ENCODE measurements at places on chromosomes 12 and 14.

- DNase-seq, result no peak
These were observed 60.5 kb upstream of the OR10AD1 start for GRCh38 chr12:48263617-48264016.

- DNase-seq, result no peak
These were observed 31.1 kb downstream of the IRF2BPL start for GRCh38 chr14:76997257-76997970.

DNA sequence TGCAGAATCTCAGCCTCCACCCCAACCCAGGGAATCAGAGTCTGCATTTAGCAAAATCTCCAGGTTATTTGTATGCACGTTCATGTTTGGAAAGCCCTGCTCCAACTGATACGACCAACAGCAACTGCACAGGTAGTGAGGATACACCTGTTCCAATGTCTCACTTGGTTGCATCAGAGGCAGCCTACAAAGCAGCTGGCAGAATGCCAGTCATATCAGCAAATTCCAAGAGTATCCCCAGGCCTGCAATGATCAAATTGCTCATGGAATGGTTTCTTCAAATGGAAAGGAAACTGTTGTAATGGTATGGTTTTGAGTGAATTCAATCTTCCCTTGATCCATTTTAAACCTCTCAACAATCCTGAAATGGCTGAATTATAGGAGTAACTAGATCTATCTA is 75.4 kb downstream of the GRIP1 start:
- no peak for DNase-seq

GRCh38 chr12:111156304-111156703 is 212.6 kb downstream of the PHETA1 start:
- DNase-seq, result no peak

GRCh38 chr12:57740656-57741412 is 2.3 kb upstream of the AGAP2 start:
- peak; percentile 50 for DNase-seq

DNA sequence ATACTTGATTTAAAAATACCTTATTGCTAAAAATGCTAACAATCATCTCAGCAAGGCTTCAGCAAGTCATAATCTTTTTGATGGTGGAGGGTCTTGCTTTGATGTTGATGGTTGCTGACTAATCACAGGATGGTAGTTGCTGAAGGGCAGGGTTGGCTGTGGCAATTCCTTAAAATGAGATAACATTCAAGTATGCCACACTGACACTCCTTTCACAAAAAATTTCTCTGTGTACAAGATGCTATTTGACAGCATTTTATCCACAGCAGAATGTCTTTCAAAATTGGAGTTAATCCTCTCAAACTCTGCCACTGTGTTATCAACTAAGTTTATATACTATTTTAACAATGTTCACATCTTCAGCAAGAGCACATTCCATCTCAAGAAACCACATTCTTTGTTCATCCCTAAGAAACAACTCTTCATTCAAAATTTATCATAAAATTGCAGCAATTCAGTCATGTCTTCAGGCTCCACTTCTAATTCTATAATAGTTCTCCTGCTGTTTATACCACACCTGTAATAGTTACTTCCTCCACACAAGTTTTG is 16.1 kb downstream of the SCAF11 start:
- DNase-seq, result no peak

Data from stimulated activated CD4-positive, alpha-beta T cell treated with anti-CD3 and anti-CD28 coated beads, Interleukin-12 subunit alpha, Interleukin-12 subunit beta, amount 100 ng/mL, for 24 hours (primary cell).